ENCODE measurements at places on chromosomes 2 and 18. TPM values are rescaled to one million over a fixed set of nuclear protein-coding genes. Genes with fewer than 3 reads are reported as not detected.

The ANO7 gene
- 0.64 TPM for total RNA-seq

The SCYGR1 gene
- total RNA-seq: not detected

The ABCB6 gene
- 31.1 TPM for total RNA-seq

The GPR39 gene
- total RNA-seq: 3.2 TPM

The TXNDC2 gene
- total RNA-seq: not detected

The CFAP65 gene
- total RNA-seq: not detected

The CEP192 gene
- 34.1 TPM for total RNA-seq

The ACTR2 gene
- 115 TPM for total RNA-seq

The GRP gene
- not detected for total RNA-seq

The TRIM54 gene
- not detected for total RNA-seq

The SOX11 gene
- under 0.01 TPM for total RNA-seq

The NRP2 gene
- 117 TPM for total RNA-seq

The NRBP1 gene
- total RNA-seq: 110 TPM

The AMER3 gene
- total RNA-seq: not detected

The COL5A2 gene
- total RNA-seq: 693 TPM

The MYO3B gene
- total RNA-seq: not detected

The ZNF385B gene
- total RNA-seq: not detected

The KLHL41 gene
- 0.43 TPM for total RNA-seq

The HTRA2 gene
- 40.2 TPM for total RNA-seq

The KATNAL2 gene
- total RNA-seq: 2.9 TPM

The CYP26B1 gene
- total RNA-seq: 0.43 TPM

The KCNF1 gene
- total RNA-seq: not detected

The SELENOI gene
- total RNA-seq: 34.1 TPM

The SIX3 gene
- total RNA-seq: not detected

The FBLN7 gene
- 1.3 TPM for total RNA-seq

The ALPI gene
- total RNA-seq: not detected

The DYNAP gene
- not detected for total RNA-seq

The NTSR2 gene
- total RNA-seq: not detected

The ADD2 gene
- total RNA-seq: not detected

The PLGLB2 gene
- 1.6 TPM for total RNA-seq

The TMEM247 gene
- 0.32 TPM for total RNA-seq

The GAL3ST2 gene
- total RNA-seq: 0.43 TPM

The COL3A1 gene
- 3,024 TPM for total RNA-seq

The PLA2R1 gene
- total RNA-seq: 13.0 TPM

Measured in fibroblast of villous mesenchyme (primary cell).